Hematopoietic multipotent progenitor cell treated with erythropoietin and hydrocortisone succinate and interleukin-3 and kit ligand, for 15 days (in vitro differentiated cells): ENCODE measurements at places on chromosomes 2 and 18.

- DNase-seq, result no peak
Measured at GRCh38 chr2:173680574-173680973, 284.6 kb downstream of the SP3 start.

GRCh38 chr2:119387381-119388129 lies 20.8 kb downstream of the DBI start:
- no peak for DNase-seq

DNA sequence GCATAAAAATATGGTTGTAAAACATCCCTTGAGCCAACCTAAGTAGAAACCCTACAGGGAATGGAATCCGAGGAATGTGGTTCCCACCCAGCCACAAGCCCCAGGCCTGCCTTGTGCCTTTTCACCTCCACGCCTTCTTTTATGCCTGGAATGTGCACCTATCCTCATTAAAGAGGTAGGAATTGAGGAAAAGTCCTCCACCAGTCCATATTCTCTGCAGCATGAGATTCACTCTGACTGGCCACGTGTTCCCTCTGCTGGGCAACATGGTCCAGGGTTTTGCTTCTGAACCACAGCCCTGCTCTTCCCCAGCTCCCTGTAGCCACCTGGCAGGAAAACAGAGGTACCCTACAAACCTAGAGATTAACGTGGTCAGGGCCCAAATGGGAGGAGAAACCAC lies 787.9 kb upstream of the RAB6C start:
- DNase-seq, result no peak

GRCh38 chr18:59196161-59196725 lies 23.7 kb upstream of the GRP start:
- no peak for DNase-seq

DNA sequence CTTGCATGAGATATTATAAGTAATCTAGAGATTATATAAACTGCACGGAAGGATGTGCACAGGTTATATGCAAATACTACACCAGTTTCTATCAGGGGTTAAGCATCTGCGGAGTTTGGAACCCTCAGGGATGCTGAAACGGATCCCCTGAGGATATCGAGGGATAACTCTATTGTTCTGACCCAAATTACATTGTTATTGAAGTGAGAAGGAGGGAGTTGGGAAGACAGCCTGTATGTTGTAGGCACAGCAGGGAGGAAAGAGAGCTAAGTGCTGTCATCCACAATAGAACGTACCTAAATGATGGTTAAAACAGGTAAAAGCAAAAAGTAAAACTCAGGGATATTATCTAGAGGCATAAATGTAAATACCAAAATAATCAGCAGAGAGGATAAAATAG lies 44.6 kb upstream of the SMAD2 start:
- no peak for DNase-seq

DNA sequence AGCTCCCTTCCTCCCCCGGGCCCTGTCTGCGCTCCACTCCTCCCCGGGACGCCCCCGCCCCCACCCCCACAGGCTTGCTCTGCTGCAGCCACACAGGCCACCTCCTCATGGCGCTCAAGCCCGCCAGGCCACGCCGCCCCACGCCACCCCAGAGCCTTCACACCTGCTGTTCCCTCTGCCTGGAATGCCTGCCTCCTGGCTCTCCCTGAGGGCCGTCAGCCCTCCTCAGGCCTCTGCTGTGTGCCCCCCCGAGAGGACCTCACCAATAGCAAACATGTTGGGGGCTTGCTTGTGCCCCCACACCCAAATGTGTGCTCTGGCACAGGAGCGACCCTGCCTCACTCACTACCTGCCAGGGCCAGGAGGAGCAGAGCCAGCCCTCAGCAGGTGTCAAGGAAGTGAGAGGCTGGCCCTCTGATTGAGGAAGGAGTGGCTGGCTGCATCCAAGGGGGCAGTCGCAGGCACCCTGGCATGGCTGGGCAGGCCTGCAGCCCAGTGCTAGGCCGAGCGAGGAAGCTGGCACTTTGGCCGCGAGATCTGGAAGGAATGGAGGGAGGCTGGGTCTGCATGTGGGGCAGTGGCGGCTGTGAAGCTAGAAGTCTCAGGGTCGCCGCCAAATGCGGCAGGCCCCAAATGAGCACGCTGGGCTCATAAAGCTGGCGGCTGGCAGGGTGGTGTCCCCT lies 86.5 kb downstream of the INHBB start:
- no peak for DNase-seq

GRCh38 chr2:104870100-104870975 lies 16.4 kb downstream of the POU3F3 start:
- DNase-seq, result no peak

GRCh38 chr18:23538870-23539269 lies 35.6 kb downstream of the RMC1 start:
- DNase-seq, result no peak

- DNase-seq, result no peak
Measured at GRCh38 chr2:233039212-233039845, 6.9 kb downstream of the NEU2 start.

DNA sequence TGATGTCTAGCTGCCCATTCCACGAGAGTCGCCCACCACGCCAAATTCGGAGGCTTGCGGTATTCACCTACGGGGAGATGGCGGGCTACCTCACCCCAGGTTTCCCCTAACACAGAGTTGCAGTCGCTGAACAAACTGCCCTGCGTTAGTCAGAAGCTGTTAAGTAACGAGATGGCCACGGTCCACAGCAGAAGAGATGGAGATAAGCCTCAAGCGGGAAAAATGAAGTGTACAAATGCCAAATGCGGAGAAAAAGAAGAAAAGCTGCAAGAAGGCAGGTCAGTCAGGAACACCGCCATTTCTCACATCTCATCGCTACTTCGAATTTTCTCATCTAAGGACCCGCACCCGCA lies 425 bp downstream of the ASB3 start:
- peak; percentile 55 for DNase-seq

DNA sequence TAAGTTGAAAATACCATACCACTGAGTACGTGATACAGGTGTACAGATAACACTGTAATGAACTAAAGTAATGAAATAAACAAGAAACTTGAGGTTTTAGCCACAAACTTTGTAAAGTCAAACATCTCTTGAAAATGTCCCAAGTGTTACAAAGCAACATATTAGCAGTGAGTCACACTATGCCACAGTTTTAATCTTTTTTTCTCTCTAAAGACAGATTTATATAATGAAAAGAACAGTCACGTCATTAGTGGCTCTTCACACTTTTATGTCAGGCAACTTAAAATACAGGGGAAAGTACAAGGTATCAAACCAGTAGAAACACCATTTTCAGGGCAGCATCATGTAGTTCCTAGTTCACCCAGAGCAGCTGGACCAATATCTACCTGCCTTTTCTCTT lies 42.1 kb downstream of the RAPH1 start:
- no peak for DNase-seq

DNA sequence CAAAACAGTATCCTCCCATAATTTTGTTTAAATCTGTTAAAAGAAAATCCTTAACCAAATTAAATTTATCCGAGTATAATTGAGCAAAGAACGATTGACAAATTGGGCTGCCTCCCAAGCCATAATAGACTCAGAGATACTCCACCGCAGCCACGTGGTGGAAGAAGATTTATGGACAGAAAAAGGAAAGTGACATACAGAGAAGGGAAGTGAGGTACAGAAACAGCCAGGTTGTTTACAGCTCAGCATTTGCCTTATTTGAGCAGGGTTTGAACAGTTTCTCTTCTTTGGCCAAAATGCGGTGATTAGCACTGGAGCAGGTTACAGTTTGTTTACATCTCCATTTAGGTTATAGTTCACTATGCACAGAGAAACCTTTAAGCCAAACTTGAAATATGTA lies 60.8 kb downstream of the KYNU start:
- DNase-seq, result no peak

DNA sequence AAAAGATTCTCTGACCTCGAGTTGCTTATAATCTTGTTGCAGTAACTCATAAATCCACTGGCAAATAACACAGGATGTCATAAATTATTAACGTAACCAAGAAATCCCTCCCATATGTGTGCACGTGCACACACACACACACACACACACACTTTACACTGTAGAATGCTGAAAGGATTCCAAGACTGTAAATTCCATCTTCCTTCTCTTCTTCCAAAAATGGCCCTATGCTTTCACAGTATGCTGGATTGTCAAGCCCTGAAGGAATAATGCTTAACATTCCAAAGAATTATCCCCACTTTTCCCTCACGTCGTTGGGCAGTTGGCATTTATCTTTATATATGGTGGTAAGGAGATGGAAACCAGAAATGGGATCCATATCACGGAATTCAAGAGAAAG lies 117.5 kb upstream of the CRIM1 start:
- no peak for DNase-seq

GRCh38 chr18:74791501-74792194 lies 194.0 kb downstream of the ZNF407 start:
- DNase-seq, result no peak

DNA sequence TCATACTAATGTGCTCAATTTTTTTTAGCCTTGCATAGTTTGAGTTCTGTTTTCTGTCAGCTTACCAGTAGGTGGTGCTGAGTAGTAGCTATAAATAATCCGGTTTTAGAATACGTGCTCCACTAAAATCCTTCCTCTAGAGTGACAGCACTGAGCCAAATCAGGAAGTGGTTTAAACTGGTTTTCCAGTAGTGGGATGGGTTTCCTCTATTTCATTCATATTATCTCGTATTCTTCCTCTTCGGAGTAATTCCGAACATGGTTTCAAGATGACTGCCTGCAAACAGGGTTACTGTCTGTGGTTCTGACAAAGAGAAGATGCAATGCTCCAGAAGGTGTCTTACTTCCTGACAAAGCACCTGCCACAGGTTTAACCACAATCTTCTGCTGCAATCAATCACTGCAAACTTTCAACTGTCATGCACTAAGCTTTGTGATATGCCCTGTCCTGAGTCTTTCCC lies 496.9 kb upstream of the VRK2 start:
- no peak for DNase-seq

DNA sequence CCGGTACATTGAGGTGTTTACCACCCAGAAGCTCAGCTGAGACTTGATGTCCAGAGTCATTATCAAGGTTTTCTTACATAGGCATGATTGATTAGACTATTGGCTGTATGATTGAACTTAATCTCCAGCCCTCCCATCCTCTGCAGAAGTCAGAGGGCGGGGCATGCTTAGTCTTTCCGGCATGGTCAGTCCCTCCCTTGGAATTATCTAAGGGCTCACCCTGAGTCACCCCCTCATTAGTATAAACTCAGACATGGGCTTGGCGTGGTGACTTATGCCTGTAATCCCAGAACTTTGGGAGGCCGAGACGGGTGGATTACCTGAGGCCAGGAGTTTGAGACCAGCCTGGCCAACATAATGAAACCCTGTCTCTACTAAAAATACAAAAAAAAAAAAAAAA lies 243.9 kb downstream of the VAPA start:
- DNase-seq, result no peak

- no peak for DNase-seq
Measured at GRCh38 chr18:36533446-36534153, 236.1 kb downstream of the FHOD3 start.

DNA sequence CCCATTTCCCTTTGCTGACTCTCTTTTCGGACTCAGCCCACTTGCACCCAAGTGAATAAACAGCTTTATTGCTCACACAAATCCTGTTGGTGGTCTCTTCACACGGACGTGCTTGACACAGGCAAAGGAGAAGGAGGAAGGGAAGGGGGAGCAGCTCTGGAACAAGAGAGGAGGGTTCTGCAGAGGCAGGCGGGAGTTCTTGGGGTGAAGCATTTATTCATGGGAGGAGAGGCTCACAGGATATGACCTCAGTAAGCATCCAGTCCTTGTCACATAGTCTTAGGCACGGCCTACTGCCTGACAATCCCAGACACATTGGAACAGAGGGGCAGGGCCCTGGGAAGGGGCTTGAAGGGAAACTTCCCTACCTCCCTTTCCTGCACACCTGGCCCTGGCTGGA lies 171.7 kb upstream of the HS6ST1 start:
- DNase-seq, result no peak

GRCh38 chr2:120320318-120320851 lies 25.6 kb upstream of the INHBB start:
- DNase-seq, result no peak

DNA sequence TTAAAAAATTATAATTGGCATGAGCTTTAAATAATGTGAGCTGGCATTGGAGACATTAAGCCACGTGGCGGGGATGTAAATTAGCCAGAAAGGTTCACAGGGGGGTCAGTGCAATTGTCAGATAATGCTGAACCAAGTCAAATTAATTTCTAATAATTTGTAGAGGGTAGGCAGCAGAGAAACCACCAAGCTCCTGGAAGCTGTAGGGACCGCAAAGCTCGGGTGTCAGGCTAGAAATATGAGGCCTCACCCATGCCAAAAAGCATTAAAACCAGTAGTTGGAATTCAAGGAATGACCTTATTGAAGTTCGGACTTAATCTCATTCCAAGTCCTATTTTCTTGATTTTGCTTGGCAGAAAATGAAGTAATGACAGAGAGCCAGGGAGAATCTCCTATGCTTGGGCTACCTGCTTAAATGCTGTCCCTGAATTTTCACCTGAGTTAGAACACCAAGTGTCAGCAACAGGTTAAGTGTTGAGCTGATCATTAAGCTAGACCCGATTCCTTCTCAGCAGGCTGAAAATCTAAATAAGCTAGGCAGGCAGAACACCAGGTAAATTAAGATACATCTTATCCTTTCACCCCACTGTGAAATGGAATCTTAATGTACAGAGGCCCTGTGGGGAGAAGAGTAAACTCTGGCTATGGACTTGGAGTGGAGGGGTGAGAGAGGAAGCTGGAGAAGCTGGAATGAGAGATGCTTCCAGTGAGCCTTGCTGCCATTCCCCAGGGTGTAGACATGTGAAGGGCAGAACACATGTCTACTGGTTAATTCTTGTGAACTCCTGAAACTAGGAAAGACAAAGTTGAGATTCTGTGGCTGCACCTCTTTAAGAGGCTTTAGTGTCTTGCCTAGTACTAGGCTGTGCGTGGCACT lies 520.0 kb downstream of the SLC4A3 start:
- no peak for DNase-seq

DNA sequence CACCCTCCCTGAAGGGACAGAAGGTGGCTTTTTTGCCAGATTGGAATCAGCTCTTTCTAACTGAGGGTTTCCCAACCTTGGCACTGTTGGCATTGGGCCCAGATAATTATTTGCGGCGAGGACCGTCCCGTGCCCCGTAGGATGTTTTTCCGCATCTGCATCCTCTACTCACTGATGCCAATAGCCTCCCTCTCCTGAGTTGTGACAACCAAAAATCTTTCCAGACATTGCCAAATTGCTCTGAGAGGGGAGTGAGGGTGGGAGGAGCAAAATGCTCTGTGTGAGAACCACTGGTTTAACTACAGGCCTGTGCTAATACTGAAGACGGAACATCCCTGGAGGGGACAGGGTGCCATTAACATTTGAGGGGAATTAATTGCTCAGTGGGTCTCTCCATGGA lies 33.6 kb upstream of the GLI2 start:
- no peak for DNase-seq

DNA sequence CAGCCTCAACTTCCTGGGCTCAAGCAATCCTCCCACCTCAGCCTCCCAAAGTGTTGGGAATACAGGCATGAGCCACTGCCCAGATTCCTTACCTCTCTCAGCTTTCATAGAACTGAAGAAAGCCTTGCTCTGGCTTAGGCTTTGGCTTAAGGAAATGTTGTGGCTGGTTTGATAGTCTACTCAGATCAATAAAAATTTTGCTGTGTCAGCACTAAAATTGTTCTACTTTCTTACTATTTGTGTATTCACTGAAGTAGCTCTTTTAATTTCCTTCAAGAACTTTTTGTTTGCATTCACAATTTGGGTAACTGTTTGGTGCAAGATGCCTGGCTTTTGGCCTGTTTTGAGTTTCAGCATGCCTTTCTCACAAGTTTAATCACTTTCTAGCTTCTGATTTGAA lies 634.0 kb upstream of the FSHR start:
- no peak for DNase-seq
